ENCODE measurements at places on chromosomes 5 and 9. TPM values are rescaled to one million over a fixed set of nuclear protein-coding genes. Genes with fewer than 3 reads are reported as not detected.
A peak's percentile ranks its signal among the peaks of the same experiment; 100 is the strongest.

DNA sequence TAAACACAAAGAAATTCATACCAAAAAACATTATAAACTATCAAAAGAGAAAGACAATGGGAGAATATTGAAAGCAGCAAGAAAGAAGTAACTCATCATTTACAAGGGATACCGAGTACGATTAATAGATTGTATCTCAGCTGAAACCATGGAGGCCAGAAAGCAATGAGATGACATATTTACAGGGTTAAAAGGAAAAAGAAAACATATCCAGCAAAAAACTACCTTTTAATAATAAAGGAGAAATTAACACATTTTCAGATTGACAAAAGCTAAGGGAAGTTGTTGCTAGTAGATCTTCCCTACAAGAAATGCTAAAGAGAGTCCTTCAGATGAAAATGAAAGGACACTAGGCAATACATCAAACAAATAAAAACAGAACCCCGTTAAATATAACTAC is 364.8 kb upstream of the TNC start:
- no peaks in the 10 kb centered on the region for H3K4me1 ChIP-seq
- H3K4me3 ChIP-seq = no peak overlapping the region
- DNase-seq = no peak
- no peaks in the 10 kb centered on the region for H3K27me3 ChIP-seq

DNA sequence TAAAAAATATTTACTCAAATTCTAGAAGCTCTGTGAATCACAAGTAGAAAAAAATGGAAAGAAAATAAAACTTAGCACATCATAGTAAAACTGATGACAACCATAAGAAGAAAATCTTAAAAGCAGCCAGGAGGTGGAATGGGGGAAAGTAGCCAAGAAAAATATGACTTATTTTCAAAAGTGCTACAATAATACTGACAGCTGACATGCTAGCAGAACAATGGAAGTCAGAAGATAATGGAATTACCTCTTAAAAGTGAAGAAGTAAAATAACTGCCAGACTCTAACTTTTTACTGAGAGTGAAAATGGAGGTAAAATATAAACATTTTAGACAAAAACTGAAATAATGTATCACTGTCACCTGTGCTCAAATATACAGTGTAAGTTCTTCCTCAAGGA is 532.2 kb upstream of the SGCD start:
- H3K36me3 ChIP-seq = no peaks in the 10 kb centered on the region
- no peak for DNase-seq
- no peaks in the 10 kb centered on the region for H3K4me1 ChIP-seq
- H3K27ac ChIP-seq = no peak overlapping the region
- H3K4me3 ChIP-seq = no peak overlapping the region

DNA sequence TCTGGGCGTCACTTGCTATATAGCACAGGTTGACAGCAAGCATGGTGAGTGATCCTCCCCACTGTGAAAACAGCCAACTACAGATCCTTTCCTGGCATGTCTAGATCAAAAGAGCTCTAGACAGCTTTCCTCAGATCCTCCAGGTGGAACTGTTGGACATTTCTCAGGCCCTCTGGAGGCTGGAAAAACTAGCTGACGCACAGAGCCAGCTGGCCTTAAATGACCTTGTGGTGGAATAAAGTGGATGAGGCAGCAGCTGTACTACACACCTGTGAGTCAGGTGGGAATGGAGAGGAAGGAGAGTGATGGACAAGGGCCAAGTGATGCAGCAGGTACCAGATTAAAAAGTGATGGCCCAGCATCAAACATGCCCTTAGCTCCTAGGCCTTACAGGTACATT is 172.7 kb downstream of the TRIM32 start:
- no peak overlapping the region for H3K27ac ChIP-seq
- H3K27me3 ChIP-seq = no peaks in the 10 kb centered on the region
- DNase-seq = peak; percentile 20
- H3K4me1 ChIP-seq = no peaks in the 10 kb centered on the region
- H3K4me3 ChIP-seq = no peak overlapping the region

GRCh38 chr9:133059623-133060022 is 2.2 kb upstream of the CEL start:
- H3K36me3 ChIP-seq = no peaks in the 10 kb centered on the region
- no peaks in the 10 kb centered on the region for H3K27me3 ChIP-seq
- H3K4me1 ChIP-seq = peaks cover 6% of the 10 kb centered on the region
- no peak for DNase-seq

- no peak overlapping the region for H3K4me3 ChIP-seq
- no peaks in the 10 kb centered on the region for H3K4me1 ChIP-seq
- H3K27ac ChIP-seq = no peak overlapping the region
- no peak for DNase-seq
Measured at GRCh38 chr5:584846-585245, 27.3 kb upstream of the CEP72 start.

The EQTN gene
- polyA plus RNA-seq = not detected

The PHF24 gene
- 0.11 TPM for polyA plus RNA-seq

The FBP2 gene
- polyA plus RNA-seq = 0.74 TPM

The PCDHGB6 gene
- 13.1 TPM for polyA plus RNA-seq

Data from hepatocyte (in vitro differentiated cells).